Activated CD4-positive, alpha-beta T cell treated with anti-CD3 and anti-CD28 coated beads for 4 hours (primary cell): ENCODE measurements at places on chromosomes 11 and 22.

- no peak for DNase-seq
These were observed 157.3 kb upstream of the CTSC start for GRCh38 chr11:88494848-88495247.

DNA sequence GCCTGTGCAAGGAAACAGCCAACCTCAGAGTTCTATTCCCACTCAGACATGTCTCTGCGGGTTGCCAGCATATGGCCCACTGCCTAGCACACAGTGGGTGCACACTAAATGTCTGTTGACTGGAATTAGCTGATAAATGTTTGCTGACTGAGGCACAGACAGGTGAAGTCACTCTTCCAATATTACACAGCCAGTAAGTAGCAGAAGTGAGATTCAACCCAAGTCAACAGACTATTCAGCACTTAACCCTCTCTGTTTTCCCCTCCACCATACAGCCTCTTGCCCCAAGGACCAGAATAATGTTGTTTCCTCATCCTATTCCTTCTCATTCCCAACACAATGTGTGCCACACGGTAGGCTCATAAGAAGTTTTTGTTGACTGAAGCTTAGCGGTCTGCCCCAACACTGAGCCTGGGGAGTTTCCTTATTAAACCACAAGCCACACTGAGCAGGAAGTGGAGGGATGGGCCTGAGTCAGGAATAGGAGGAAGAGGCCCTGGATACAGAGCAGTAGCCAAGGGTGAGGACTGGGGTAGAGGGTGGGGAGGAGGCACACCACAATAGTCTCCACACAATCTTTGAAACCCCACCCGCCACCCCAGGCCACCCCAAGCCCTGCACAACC, 15.7 kb upstream of the IL10RA start:
- DNase-seq = no peak

- no peak for DNase-seq
These were observed 7.5 kb upstream of the NLRP6 start for GRCh38 chr11:270451-271318.

DNA sequence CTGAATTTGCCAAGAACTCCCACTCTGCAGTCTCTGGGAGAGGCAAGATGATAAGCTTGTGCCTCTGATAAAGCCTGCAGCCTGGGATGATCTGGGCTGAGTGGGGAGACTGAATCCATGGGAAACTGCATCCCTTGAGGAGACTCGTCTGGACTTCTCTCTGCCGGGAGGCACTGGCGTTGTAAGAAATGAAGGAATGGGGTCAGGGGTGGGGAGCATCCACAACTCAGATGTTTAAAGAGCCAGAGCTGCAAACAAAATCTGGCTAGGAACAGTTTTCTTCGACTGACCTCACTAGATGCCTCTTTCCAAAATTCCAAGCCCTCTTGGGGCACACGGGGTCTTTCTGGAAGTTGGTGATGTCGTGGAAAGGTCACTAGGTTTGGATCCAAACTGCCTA, 64.4 kb downstream of the SPON1 start:
- DNase-seq = no peak

GRCh38 chr11:116035977-116036376, 531.8 kb upstream of the CADM1 start:
- no peak for DNase-seq

DNA sequence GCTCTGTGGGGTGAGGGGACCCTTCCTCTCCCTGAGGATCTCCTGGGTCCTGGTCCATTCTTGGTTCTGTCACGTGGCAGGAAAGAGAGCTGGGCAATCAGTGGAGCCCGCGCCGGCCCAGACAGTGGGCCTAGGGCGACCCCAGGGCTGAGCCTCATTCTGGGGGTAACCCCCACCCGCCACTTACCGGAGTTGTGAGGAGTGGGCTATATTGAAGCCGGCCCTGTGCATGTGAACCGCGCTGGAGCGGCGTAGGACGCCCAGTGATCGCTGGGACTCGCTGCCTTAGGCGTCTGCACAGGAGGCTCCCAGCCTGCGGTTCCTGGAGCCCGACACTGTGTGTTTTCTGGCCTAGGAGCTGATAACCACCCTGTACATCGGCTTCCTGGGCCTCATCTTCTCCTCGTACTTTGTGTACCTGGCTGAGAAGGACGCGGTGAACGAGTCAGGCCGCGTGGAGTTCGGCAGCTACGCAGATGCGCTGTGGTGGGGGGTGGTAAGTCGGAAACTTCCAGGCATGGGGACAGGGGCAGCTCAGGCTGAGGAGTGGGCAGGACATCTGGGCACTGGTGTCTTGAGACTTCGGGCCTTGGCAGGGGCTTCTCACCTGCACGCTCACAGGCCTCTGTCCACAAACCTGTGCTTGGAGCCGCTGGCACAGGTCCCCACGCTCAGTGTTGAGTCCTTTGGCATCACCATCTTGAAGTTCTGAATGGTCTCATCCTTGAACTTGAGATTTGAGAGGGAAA, 127.1 kb downstream of the KCNQ1OT1 start:
- DNase-seq = no peak

DNA sequence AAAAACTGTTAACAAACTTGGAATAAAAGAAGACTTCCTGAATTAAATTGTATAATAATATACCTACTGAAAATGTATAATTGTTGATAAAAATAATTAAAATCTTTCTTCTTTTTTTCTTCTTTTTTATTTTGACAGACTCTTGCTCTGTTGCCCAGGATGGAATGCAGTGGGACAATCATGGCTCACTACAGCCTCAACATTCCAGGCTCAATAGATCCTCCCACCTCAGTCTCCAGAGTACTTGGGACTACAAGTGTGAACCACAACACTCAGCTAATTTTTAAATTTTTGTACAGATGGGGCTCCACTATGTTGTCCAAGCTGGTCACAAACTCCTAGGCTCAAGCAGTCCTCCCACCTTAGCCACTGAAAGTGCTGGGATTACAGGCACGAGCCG, 1063.8 kb upstream of the CNTN5 start:
- no peak for DNase-seq

- DNase-seq = no peak
These were observed 240.3 kb downstream of the BRD1 start for GRCh38 chr22:49587421-49587820.

- no peak for DNase-seq
These were observed 8.8 kb downstream of the CD5 start for GRCh38 chr11:61111050-61111435.

- DNase-seq = no peak
These were observed 47.2 kb downstream of the LRFN4 start for GRCh38 chr11:66904055-66904454.

DNA sequence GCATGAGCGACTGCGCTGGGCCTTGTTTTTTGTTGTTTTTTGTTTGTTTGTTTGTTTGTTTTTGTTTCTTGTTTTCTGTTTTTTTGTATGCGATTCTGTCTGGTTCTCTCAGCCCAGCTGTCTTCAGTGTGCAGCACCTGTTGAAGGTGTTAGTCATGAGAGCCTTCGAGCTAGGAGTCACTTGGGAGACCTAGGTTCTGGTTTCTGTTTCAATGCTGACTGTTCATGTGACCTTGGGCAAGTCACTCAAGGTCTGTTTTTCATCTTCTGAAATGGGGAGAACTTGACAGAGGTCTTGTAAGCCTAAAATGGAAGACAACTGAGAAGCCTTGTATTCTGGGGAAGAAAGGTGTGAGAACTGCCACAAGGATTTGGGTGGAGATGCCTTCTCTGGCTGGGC, 1.8 kb downstream of the DCPS start:
- DNase-seq = no peak

GRCh38 chr11:125955856-125956255, 10.0 kb downstream of the VSIG10L2 start:
- no peak for DNase-seq

- DNase-seq = no peak
These were observed 1482.7 kb downstream of the TBC1D22A start for GRCh38 chr22:48245196-48245485.

GRCh38 chr11:27720277-27720830, 20.1 kb upstream of the BDNF start:
- DNase-seq = no peak

DNA sequence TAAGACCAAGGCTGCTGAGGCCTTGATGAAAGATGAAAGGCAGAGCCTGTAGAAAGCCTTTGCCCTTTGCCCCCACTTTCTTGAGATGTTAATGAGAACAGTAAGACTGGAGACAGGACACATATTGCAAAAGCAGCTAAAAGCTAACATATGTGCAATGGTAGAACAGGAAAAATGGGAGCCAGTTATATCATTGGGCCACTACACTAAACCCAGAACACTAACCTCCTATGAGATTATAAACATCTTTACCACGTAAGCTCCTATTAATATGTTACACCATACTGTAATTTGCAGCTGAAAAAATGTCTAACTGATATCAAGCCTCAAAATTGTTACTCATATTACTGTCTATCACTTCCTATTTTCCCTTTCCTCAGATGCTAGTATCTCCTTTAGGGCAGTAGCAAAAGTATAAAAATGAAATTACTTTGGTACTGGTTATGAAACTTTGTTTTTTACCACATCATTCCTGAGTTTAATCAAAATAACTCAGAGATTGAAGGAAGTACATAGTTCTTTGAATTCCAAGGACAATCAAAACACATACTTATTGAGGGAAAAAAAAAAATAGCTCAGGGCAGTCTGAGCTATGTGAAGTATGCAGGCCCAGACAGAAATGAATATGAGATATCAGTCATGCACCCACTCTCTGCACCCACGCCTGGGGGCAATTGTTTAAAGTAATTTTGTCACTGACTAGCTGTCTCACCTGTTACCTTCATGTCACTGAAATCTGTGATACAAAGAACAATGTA, 9.1 kb downstream of the HPS5 start:
- DNase-seq = no peak

DNA sequence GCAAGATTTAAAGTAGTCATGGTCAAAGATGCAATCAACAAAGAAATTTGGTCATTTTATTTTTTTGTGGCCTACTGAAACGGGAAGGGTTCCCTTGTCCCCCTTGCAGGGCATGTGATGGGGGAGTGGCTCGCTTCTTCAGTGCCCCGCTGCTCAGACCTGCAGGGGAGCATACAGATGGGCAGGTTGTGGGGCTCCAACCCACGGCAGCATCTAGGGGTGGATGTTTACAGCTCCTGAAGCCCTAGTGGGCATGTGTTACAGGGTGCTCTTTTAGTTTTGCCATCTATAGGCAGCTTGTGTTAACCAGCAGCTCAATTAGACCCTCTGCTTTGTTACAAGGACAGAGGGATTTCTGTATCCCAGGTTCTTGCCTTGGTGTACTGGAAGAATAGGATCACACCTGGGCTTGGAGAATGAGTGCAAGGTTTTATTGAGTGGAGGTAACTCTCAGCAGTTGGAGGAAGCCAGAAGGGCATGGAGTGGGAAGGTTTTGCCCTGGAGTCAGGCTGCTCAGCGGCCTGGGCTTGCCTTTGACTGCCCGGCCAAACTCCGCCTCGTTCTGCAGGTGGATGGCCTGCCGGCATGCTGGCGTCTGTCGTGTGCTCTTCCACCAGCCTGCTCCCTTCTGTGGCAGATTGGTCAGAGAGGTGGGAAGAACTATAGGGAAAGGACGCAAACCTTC, 9.4 kb downstream of the GSTP1 start:
- no peak for DNase-seq

DNA sequence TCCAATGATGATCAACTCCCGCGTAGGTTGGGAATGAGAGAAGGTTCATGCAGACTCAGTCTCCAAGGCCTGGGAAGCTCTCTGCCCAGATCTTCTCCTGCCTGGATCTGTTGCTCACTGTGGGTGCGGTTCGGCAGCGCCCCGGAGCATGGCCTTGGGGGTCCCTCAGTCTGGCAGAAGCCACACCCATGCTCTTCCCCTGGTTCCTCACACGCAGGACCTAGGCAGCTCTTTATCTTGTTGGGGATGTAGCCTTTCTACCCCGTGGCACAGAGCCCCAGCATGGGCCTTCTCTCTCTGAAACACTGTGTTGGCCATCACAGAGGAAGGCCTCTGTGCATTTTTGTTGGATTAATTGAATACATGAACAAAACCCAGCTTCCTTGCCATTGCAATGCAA, 1461.6 kb downstream of the BRD1 start:
- DNase-seq = no peak

DNA sequence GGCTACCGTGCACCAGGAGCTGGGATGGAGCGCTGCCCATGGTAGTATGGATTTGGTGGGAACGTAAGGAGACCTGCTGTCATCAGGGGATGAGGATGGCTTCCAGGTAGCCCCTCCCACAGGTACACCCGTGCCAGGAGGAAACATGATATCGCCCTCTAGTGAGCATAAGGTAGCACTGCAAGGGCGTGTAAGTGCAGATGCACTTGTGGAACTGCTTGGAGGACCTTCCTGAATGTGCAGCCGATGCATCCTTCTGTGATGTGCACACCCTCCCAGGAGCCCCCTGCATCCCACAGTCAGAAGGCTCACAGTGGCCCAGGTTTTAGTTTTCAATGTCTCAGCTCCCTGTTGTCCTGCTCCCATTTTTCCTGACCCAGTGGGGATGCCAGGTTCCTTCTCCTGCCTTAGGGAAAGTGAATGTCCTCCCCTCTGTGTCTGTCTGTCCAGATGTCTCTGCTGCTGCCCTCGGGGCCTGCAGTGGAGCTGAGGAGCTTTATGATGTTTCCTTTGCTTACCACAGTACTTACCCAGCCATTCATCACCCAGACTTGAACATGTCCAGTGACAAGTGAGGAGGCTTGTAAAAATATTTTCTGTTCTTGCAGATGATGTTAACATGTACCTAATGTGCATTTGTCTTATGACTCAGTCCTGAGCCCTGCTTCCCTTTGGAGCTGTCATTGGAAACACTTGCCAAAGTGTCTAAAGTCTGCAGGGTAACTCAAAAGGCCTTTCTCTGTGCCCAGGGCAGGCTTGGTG, 49.2 kb downstream of the DBX1 start:
- DNase-seq = peak; percentile 39

- DNase-seq = no peak
These were observed 5.1 kb upstream of the ZDHHC8 start for GRCh38 chr22:20126284-20127029.

GRCh38 chr11:68312780-68313573, 586 bp downstream of the LRP5 start:
- DNase-seq = no peak

- DNase-seq = no peak
These were observed 21.9 kb downstream of the SERPINH1 start for GRCh38 chr11:75583718-75584658.

DNA sequence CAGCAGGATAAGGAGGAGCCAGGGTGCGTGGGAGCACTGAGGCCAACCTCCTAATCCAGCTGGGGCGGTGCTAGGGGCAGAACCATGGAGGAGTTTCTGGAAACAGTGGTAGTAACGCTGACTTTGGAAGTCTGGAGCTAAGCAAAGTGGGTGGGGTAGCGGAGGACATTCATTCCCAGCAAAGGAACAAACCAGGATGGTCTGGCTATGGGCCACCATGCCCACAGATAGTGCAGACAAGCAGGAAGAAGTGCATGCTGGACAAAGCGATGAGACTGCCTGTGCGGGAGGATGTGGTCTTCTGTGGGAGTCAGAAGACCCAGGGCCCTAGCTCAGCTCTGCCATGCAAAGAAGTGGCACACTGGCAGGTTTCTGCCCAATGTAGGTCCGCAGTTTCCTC, 71.6 kb upstream of the CSNK2A3 start:
- no peak for DNase-seq

- DNase-seq = no peak
These were observed at the start of gene NAALAD2 for GRCh38 chr11:90134478-90135003. NAALAD2 (plus strand) TSS chr11:90134663; CDS start chr11:90134759, 96 bp downstream.

- DNase-seq = no peak
These were observed 13.6 kb upstream of the EED start for GRCh38 chr11:86230921-86231434.
